ENCODE measurements at places on chromosomes 3 and 15.
A peak's percentile ranks its signal among the peaks of the same experiment; 100 is the strongest.

DNA sequence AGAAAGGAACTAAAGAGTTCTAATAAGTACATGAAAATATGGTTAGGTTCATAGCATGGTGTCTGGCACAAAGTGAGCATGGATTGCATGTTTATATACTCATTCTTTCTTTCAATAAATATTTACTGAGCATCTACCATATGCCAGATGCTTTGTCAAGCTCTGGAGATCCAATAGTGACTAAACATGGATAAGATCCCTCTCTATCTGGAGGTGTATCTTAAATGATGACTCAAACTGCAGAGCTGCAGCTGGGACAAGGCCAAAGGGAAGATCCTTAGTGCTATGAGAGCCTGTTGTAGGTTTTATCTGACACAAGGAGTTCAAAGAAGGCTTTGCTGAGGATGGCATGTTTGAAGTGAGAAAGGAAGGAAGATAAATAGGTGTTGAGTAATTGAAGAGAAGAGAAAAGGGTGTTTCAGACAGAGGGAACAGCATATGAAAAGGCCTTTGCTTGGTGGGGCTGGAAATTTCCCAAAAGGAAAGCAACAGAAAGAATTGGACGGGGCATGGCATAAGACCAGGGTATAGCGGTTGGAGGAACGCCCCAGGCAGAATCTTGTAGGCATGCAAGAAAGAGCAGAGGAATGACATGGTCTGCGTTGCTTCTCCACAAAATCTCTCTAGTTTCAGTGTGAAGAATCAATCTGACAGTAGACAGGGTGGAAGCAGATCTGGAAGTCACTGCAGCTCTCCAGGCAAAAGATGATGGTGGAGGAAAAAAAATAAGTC, 239.9 kb upstream of the LRTM1 start:
- DNase-seq, result no peak

- DNase-seq, result no peak
Measured at GRCh38 chr15:44541282-44541958, 4.5 kb downstream of the EIF3J start.

GRCh38 chr3:98901119-98901391, 440 bp downstream of the DCBLD2 start:
- DNase-seq, result no peak

GRCh38 chr15:100763835-100764750, 115.5 kb upstream of the ALDH1A3 start:
- DNase-seq, result no peak

DNA sequence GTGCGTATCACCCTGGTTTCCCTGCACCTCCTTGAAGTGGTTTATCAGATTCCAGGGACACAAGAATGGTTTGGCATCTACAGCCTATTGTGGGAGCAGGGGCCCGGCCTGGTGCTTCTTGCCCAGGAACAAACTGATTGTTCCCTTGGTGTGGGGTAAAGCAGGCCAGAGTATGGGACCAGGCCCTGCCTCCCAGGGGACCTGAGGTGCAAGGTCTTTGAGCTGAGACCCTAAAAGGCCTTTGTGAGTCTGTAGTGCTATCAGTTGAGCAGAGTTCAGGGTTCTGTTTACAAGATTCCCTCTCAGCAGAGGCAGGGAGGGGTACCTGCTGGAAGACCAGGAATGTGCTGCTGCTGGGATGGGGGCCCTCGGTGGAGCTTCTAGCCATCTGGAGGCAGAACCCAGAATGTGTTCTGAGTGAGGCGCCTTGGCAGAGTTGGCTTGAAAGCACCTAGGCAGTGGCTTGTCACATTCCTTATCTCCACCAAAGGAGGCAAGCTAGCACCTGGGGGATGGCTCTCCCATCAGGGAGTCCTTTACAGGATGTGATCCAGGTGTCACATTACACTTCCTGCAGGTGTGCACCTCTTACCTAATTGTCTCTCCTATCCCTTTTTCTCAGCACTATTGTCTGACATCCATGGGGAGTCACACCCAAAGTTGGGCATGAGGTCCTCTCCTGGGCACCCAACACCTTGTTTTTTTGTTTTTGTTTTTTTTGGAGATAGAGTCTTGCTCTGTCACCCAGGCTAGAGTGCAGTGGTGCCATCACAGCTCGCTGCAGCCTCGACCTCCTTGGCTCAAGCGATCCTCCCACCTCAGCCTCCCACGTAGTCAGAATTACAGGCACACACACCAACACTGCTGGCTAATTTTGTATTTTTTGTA, 13.1 kb downstream of the FLNB start:
- no peak for DNase-seq

GRCh38 chr15:40763801-40764628, at the start of gene GCHFR:
GCHFR (plus strand) TSS chr15:40764068; CDS start chr15:40764181, 113 bp downstream.
- peak; percentile 68 for DNase-seq

GRCh38 chr3:16090706-16091105, 83.8 kb upstream of the GALNT15 start:
- DNase-seq, result no peak

- no peak for DNase-seq
Measured at GRCh38 chr15:38202361-38202760, 50.3 kb upstream of the SPRED1 start.

DNA sequence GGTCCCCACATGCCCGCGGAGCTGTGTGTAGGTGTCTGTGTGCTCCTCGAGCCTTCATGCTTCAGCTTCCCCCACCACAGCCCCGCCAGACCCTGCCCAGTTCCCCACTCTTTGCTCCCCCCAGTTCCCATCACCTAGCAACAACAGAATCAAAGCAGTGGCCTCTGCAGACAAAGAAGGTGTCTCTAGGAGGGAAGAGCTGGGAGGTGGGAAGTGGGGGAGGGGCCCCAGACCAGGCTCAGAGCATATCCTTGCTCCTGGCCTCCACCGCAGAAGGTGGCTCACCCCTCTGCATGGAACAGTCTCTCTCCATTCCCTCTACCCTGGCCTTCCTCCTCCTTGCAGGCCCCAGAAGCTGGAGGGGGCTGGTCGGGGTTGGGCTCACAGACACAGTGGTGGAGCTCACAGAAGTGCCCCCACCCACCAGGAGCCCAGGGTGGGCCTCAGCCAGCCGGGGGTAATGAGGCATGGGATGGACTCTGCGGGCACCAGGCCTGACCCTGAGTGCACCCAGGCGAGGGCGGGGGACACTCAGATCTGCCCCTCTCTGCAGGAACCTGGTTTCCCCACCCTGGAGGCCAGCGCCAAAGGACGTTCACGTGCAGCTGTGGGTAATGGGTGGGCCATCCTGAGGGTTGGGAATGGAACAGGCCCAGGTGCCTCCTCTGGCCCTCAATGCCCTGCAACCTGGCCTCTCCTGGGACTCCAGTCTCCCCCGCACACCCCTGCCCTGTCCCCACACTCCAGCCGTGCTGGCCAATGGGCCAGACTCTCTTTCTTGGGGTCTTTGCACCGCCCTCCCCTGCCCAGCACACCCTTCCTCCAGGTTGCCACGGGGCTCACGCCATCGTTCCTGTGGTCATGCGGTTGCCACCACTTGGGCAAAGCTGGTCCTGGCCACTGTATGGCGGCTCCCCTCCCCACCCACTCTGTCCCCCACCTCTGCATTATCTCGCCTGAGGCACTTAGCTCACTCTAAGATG, 53.4 kb downstream of the TPRA1 start:
- no peak for DNase-seq

- DNase-seq, result no peak
Measured at GRCh38 chr3:139974809-139975425, 39.9 kb downstream of the CLSTN2 start.

GRCh38 chr3:38102444-38102814, 34.5 kb downstream of the ACAA1 start:
- no peak for DNase-seq

GRCh38 chr3:134085034-134085775, 55.5 kb upstream of the SLCO2A1 start:
- no peak for DNase-seq

DNA sequence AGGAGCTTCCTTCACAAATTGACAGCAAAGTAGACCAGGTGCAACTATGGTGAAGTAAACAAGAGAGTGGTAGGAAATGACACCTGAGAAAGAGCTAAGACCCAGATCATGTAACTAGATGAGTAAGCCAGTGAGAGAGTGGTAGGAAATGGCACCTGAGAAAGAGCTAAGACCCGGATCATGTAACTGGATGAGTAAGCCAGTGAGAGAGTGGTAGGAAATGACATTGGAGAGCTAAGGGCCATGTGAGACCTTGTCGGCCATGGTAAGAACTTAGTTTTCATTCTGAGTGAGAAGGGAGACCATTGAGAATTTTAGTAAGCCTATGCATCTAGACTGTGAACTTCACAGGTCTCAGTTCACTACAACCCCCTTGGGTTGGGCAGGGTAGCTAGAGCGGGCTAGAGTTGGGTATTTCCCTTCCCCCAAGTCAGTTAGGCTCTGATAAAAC, 5.4 kb upstream of the SENP7 start:
- peak; percentile 13 for DNase-seq

- no peak for DNase-seq
Measured at GRCh38 chr3:148839805-148840204, 12.2 kb downstream of the CPB1 start.

DNA sequence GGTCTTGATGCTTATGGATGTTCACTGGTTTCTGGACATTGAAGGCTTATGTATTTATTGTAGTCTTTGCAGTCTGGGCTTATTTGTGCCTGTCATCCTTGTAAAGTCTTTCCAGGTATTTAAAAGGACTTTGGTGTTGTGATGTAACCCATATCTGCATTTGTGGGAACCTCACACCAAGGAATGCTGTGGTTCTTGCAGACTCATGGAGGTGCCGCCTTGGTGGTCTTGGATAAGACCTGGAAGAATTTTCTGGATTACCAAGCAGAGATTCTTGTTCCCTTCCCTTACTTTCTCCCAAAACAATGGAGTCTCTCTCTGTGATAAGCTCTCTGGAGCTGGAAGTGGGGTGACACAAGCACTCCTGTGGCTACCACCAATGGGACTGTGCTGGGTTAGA, 363.5 kb upstream of the NECTIN3 start:
- DNase-seq, result no peak

- no peak for DNase-seq
Measured at GRCh38 chr15:52225230-52225629, 34.0 kb upstream of the GNB5 start.

DNA sequence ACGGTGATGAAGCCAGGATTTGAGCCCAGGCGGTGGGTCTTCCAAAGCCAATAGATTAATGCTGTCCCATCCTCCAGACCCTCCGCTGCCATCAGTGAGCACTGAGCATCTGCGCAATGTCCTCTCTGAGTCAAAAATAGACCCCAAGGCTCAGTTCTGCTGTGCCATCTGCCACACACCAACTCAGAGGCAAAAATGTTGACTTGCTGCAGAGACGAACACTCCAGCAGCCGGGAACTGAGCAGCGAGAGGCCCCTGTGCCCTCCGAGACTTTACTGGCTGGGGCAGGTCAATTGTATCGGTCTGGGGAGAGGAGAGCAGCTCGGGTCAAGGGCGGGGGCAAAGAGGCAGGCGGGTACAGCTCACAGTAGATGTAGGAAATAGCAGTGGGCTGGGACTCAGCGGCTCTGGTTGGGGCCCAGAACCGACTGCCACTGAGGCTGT, 41.5 kb upstream of the ATP2B2 start:
- no peak for DNase-seq

Measured in T-helper 9 cell (primary cell).